NCI-H526 treated with DMSO at 0.1 percent for 48 hours (cell line): ENCODE measurements at places on chromosomes 11 and 22.

DNA sequence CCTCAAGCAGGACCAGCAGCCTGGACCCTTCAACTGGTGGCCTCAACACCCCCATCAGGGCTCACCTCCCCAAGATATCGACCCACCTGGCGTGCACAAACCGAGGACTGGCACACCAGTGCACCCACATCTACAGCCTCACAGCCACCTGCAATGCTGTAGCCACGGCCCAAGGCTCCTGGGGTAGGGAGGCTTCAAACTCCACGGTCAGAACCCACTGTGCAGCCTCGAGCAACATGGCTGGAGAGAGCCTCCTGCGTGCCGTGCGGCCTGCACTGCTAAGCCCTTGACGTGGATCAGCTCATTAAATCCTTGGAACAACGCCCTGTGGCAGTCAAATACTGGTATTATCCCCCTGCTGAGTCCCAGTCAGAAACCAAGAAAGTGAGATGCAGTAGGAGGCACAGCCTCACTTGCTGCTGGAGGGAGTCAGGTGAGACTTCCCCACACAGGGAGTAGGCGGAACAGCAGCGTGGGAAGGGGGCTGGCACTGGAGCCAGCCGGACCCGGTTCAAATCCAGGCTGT, 4.6 kb downstream of the CARD10 start:
- DNase-seq: no peak

GRCh38 chr22:37776639-37777005, 31.1 kb upstream of the GCAT start:
- DNase-seq: no peak

GRCh38 chr11:69166218-69167115, 10.7 kb downstream of the SMIM38 start:
- no peak for DNase-seq

- no peak for DNase-seq
Measured at GRCh38 chr11:46390331-46391171, 1.0 kb downstream of the CHRM4 start.

DNA sequence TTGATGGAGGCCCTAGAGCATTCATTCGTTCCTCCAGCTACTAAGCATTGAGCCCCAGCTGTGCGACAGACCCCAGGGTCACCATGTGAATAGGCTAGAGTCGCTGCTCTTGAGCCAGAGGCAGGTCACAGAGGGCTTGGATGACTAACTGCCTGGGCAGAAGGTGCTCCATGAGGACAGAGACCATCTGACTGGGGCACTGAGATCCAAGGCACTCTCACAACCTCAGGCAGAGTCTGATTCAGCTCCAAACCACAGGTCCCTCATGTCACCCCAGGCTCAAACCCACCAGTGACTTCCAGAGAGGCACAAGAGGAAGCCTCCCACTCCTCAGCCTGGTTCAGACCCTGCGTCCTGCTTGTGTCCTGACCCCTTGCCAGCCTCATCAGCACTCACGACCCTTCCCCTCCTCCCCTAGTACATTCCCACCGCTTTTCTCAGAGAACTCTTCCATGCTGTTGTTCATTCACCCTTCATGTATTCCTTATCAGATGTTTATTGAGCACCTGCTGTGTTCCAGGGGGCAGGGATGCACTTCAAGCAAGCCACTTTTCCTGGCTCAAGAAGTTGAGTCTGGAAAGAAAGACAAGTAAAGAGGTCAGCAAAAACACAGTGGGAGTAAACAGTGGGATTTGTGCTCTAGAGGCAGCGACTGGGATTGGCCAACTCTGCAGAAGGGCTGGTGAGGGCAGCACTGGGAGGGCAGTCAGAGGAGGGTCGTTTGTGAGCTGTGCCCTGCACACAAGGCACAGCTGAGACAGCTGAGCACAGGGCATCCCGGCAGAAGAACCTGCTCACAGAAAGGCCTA, 9.3 kb downstream of the OAF start:
- DNase-seq: no peak

- no peak for DNase-seq
Measured at GRCh38 chr22:46462726-46463371, 74.6 kb downstream of the CELSR1 start.

- no peak for DNase-seq
Measured at GRCh38 chr11:12395333-12395732, 18.0 kb downstream of the PARVA start.

DNA sequence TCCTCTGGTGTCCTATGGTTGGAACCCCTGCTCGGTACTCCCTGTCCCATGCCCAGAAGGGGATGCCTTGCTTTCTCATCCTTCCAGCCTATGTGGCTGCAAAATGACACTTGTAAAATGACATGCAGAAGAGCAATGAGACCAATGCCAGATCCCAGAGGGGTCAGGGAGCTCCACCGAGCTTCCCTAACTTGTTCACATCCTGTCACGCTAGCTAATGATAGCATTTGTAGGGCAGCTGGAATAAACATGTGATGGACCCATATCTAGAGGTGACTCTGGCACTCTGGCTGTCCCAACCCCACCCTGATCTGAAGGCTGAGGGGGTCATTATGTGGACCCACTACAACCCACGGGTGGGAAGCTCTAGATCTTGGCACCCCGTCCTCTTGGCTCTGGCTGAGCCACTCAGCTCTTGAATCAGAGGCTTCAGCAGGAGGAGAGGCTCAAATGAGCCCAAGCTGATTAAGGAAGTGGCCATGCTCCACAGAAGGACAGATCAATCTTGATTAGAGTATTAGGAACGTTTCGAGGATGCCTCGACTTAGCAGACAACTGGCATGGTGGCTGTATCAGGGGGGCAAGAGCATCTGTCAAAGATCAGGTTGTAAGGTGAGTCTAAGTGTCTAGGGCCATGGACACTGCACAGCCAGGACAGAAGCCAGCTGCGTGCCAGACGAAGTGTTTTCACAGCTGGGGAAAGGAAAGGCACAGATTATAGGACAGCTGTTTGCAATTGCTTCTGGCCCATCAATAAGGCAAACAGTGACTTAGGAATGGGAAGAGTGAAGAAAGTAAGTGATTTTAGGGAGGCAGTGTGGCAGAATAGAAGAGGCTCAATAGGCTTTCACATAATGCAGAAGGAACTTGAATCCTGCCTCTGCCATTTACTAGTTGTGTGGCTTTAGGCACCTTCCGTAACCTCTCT, 182.8 kb downstream of the KIRREL3 start:
- no peak for DNase-seq

GRCh38 chr11:28259177-28259843, 151.1 kb downstream of the METTL15 start:
- DNase-seq: no peak

- DNase-seq: no peak
Measured at GRCh38 chr22:47627556-47628253, 865.3 kb downstream of the TBC1D22A start.

GRCh38 chr22:42462016-42462415, 29.8 kb upstream of the NFAM1 start:
- DNase-seq: no peak

GRCh38 chr22:50303515-50303847, 4.0 kb downstream of the PLXNB2 start:
- no peak for DNase-seq

DNA sequence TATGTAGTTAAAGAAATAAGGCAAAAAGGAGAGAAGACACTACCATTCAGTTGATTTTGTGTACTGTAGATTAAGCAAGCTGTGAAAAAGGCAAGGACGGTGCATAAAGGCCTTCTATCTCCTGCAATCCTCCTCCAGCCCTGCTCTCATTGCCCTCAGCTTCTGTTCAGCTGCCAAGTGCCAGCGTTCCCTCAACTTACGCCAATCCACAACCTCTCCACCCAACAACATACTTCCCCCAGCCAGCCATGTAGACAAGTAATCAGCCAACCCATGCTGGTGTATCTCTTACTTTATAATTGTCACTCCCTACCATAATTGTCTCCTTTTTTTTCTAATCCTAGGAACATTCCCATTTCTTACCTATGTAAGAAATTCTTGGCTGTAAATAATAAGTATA, 30.1 kb upstream of the ANO5 start:
- DNase-seq: no peak
